Cardiac septum (tissue), 1 donor: ENCODE measurements at places on chromosomes 7 and 10. TPM values are rescaled to one million over a fixed set of nuclear protein-coding genes. Genes with fewer than 3 reads are reported as not detected.

- DNase-seq, result peak; percentile 57
Observed at GRCh38 chr10:78292250-78292981, 258.8 kb downstream of the RPS24 start.

DNA sequence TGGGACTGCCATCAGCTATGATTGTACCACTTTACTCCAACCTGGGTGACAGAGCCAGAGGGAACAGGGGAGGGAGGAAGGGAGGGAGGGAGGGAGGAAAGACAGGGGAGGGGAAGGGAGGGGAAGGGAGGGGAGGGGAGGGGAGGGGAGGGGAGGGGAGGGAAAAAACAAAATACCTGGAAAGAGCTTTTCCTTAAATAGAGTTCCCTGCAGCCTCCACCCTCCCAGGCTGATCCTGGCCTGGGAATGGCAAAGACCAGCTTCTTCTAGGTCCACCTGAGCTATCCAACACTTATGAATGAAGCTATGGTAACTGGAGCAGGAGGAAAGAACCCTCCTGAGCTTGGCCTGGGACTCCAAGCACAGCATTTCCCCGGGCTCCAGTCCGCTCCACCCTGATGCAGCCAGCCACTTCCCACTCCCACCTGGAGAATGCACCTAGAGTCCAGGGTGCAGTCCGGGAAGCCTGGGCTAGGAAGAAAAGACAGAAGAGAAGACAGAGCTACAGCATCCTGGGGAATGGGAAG lies 66.1 kb downstream of the GRID1 start:
- peak; percentile 14 for DNase-seq

DNA sequence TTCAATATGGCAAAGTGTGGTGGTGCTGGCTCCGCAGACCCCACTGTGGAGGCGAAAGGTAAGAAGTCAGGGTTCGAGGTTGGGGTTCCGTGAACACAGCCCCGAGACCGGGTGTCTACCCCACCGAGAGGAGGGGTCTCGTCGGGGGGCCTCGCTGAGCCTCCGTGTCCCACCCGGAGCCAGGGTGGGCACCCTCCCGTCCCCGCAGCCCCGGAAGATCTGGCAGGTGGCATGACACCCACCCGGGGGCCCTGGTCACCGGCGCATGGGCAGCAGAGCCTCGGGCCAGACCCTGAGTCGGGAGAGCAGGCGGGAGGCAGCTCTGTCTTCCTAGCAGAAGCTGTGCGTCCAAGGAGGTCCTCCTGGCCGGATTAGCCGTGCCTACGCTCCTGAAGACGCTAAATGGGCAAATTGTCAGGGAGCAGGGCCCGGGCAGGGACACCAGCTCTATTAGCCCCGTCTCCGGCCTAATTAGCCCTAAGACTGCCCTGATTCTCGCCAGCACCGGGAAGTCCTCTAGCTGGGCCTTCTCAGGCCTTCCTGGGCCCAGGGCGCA lies 56.4 kb downstream of the UNCX start:
- no peak for DNase-seq

DNA sequence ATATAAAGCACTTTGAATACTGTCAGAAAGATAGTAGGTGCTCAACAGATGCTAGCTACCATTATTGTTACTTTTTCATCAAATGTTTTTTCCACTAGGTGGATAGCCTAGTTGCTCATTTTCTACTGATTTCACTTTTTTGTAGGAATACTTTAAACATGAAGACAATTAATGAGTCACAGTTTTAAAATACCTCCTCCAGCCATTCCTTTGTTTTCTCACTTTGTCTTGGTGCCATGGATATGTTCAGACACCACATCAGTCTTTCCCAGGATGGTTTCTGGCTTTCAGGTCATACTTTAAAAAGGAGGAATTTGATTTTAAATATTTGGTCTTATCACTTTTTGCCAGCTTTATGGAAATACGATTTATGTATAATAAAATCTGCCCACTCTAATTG lies 147.1 kb upstream of the MGMT start:
- DNase-seq, result no peak

GRCh38 chr10:131650169-131650705 lies 250.6 kb upstream of the PPP2R2D start:
- peak; percentile 43 for DNase-seq

DNA sequence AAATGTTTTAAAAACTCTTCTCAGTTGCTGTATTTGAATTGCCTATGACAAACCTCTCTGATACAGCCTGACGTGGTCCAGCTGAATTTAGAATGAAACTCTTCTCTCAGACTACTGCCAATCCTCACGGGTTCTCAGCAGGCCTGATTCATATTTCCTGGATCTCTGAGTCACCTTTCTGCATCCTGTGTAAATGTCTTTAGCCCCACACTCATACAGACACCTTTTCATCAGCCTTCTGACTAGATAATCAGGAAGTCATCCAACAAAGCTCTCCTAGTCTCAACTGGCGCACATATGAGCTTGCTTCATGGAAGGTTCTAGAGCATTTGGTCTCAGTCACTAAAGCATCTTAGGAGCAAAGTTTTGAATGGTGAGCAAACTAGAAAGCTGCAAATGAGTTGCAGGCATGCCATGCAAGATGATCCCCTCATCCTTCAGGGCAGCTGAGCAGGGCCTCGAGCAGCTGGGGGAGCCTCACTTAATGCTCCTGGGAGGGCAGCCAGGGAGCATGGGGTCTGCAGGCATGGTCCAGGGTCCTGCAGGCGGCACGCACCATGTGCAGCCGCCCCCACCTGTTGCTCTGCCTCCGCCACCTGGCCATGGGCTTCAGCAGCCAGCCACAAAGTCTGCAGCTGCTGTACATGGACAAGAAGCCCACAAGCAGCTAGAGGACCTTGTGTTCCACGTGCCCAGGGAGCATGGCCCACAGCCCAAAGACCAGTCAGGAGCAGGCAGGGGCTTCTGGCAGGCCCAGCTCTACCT lies 182.8 kb downstream of the ARHGAP12 start:
- no peak for DNase-seq

GRCh38 chr7:2497500-2498336 lies 21.5 kb upstream of the GRIFIN start:
- no peak for DNase-seq

- no peak for DNase-seq
Observed at GRCh38 chr10:119031496-119032059, 2.1 kb downstream of the NANOS1 start.

DNA sequence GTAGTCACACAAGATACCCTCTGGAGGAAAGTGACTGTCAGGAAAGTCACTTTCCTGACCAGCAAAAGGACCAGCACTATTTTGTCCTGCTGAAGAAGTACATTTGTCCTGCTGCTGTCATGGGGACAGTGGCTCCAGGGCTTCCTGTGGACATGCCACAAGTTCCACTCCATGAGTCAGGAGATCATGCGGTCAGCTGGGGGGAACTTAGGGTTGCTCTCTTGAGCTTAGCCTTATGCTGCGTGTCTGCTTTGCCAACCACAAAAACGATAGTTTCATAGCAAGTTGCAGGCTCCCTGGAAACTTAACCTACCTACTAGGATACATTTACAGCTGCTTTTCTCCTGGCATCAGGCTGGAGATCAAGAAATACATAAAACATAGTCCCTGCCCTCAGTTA lies 19.8 kb upstream of the ALOX5 start:
- no peak for DNase-seq

- no peak for DNase-seq
Observed at GRCh38 chr10:83545901-83546391, 593.4 kb upstream of the GHITM start.

DNA sequence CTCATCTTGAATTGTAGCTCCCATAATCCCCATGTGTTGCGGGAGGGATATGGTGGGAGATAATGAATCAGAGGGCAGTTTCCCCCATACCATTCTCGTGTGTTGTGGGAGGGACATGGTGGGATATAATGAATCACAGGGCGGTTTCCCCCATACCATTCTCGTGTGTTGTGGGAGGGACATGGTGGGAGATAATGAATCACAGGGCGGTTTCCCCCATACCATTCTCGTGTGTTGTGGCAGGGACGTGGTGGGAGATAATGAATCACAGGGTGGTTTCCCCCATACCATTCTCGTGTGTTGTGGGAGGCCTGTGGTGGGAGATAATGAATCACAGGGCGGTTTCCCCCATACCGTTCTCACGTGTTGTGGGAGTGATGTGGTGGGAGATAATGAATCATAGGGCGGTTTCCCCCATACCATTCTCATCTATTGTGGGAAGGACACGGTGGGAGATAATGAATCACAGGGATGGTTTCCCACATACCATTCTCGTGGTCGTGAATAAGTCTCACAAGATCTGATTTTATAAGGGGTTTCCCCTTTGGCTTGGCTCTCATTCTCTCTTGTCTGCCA lies 271.0 kb downstream of the MAD1L1 start:
- no peak for DNase-seq

DNA sequence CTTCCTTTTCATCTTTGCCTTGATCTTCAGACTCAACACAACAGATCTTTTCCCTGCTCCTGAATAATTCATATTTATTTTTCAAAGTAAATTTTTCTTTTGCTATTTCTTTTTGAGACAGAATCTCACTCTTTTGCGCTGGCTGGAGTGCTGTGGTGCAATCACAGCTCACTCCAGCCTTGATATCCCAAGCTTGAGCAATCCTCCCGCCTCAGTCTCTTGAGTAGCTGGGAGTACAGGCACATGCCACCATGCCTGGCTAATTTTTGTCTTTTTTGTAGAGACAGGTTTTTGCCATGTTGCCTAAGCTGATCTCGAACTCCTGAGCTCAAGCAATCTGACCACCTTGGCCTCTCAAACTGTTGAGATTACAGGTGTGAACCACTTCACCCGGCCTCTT lies 9.2 kb downstream of the RTKN2 start:
- no peak for DNase-seq

- DNase-seq, result peak; percentile 78
Observed at GRCh38 chr10:12333380-12334185, 15.8 kb upstream of the CAMK1D start.

- DNase-seq, result peak; percentile 65
Observed at GRCh38 chr7:748446-748845, 21.4 kb upstream of the PRKAR1B start.

DNA sequence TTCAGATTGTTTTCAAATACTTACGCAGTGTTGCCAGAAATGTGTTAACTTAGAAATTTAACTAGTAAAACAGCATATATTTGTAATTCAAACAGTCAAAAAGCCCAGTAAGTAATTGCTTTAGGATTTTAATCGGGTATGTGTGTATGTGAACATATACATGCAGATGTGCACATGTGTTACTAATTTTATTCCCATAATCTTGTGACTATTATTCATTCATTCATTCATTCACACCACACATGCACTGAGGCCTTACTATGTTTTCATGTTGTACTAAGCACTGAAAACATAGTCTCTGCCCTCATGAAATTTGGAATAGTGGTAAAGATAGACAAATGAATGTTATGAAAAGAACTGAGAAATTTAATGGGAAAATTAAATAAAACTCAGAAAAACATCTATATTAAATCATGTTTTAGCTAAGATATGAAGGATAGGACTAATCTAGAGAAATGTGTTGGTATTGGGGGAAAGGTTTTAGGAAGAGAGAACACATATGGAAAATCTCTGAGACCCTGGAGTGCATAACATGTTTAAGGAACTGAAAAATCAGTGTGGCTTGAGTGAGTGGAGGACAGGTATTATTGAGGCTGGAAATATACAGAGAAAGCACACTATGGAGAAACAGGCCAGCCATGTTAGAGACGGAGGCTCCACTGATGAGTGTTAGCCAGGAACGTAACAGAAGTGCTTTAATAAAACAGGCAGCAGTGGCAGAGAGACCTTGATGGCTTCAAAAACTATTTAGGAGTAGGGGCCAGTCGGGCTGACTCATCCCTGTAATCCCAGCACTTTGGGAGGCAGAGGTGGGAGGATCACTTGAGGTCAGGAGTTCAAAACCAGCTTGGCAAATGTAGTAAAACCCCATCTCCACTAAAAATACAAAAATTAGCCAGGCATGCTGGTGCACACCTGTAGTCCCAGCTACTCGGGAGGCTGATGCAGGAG lies 80.3 kb downstream of the HDAC9 start:
- no peak for DNase-seq

DNA sequence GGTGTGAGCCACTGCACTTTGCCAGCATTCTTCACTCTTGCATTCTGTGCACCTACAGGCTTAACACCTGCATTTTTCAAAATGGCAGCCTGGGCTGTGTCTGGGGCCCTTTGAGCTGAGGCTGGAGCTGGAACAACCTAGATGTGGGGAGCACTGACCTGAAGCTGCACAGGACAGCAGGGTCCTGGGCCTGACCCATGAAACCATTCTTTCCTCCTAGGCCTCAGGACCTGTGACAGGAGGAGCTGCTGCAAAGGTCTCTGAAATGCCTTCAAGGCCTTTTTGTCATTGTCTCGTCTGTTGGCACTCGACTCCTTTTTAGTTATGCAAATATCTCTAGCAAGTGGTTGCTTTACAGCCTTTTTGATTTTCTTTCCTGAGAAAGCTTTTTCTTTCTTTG lies 82.3 kb downstream of the INPP5A start:
- DNase-seq, result no peak

DNA sequence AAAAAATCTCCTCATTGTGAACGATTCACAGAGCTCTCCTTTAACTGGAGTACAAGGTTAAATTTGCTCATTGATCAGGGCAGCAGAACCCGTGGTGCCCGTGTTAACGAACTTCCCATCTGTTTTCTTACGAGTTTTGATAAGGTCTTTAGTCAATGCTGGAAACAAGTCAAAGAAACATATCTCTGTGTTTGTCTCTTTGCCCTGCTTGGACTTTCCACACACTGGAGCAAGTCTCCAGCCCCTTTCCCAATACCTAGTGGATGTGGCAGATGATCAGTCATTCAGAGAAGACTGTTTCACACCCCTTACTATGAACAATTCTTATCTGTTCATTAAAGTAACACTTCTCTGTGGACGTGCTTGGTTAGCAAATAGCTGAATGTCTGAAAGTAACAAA lies 121.3 kb downstream of the ARID5B start:
- DNase-seq, result no peak

DNA sequence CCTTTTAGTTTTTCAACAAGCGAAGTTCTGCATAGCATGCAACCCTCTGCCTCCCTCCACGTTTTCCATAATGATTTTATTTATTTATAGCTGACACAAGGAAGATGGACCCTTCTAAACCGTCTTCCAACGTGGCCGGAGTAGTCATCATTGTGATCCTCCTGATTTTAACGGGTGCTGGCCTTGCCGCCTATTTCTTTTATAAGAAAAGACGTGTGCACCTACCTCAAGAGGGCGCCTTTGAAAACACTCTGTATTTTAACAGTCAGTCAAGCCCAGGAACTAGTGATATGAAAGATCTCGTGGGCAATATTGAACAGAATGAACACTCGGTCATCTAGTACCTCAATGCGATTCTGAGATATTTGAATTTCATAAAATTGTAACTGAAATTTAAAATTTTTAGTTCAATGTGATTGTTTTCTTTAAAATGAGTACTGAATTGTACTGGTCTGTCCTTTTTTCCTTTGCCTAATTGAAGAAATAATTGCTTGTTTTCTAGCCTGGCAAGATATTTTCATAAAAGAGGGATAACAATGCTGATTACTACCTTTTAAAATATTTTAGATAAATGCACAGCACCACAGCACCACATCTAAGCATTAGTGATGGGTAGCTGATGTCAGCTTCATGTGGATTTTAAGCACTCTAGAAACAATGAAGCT lies 41.5 kb upstream of the SLC39A12 start:
- no peak for DNase-seq

Gene NUTM2B
- total RNA-seq, result 1.3 TPM

Gene TUBAL3
- total RNA-seq, result 0.40 TPM

Gene SERPINE1
- 27.2 TPM for total RNA-seq

Gene GALNT17
- 60.6 TPM for total RNA-seq

Gene POLR2J2
- 6.5 TPM for total RNA-seq

Gene KIAA1549
- 1.4 TPM for total RNA-seq

Gene FHIP2A
- total RNA-seq, result 26.5 TPM

Gene ZNF394
- total RNA-seq, result 14.9 TPM

Gene KCNK18
- not detected for total RNA-seq
